Left cardiac atrium (tissue), 4 donors: ENCODE measurements at places on chromosomes 6 and 20. TPM values are rescaled to one million over a fixed set of nuclear protein-coding genes. Genes with fewer than 3 reads are reported as not detected.

Gene TRIM40
- total RNA-seq = not detected

Gene TRIM15
- total RNA-seq = not detected

Gene SGK2
- total RNA-seq = 7.9 TPM

Gene SLC24A3
- 4.1 TPM for total RNA-seq

Gene TULP1
- not detected for total RNA-seq

Gene MAS1
- total RNA-seq = not detected

GRCh38 chr6:158938220-158938619, 61.8 kb downstream of the RSPH3 start:
- DNase-seq = no peak

DNA sequence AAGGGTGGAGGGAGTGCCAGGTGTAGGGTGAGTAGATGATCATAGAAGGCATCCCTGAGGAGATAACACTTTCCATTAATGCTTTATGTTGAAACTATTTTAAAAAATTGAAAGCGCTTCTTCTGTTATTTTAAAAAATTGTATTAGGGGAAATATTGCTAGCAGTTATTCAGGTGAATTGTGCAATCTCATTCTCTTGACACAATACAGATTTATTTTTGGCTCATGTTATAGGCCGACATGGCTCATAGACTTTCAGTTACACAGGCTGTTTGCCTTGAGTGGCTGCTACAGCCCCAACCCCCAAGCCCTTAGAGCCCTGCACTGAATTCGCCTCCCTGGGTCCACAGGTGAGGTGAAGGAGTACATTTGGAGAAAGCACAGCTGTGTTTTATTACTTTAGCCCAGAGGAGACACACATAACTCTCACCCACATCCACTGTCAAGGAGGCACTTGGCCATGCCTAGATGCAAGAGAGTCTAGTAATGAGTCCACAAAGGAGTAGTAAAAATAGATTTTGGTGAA, 228.2 kb downstream of the RFPL4B start:
- DNase-seq = no peak

GRCh38 chr6:118324116-118324515, 224.0 kb upstream of the PLN start:
- DNase-seq = no peak

DNA sequence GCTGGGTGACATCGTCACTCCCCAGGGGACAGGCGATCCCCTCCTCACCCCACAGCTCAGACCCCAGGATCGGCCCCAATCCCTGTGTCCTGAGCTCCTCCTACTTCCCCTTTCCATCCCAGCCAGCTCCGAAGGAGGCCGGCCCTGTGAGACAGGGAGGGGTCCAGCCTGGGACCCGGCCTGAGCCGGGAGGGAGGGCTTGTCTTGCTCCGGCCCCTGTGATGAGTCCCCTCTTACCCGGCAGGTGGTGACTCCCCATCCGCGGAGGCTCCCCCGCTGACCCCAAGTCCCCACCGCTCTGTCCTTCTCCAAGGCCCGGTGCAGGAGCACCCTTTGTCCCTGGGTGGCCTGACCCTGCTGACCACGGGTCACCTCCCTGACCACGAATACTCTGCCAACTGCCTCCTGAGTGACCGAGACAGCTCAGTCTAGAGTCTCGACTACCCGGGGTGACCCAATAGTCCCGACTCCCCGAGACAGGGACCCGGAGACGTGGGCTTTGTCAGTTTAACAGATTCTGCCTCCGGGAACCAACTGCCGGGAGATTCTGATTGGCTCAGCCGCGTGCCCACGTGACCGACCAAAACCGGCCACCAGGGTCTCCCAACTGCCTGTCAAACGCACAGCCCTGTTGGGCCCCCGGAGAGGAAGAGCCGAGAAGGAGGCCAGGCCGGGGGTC, 187.4 kb upstream of the PROKR2 start:
- DNase-seq = peak; percentile 80

GRCh38 chr6:136795996-136796395, 3.7 kb upstream of the MAP3K5 start:
- no peak for DNase-seq

DNA sequence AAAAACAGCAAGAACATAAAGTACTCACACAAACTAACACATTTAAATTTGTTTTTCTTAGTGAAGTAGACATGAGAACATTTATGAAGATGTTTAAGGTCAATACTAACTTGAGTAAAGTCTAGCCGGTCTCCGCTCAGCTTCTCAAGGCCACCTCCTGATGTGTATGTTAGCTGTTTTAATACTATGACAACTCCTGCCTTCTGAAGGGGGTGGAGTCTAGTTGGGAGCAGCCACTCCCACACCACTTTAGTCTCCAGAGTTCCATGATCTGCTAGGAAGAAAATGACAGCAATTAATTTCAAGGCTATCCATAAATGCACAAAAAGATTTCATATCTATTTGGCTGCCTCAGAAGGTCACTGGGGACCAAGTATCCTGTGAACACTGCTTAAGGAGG, at the start of gene GSTA3:
Gene GSTA3, minus strand, starts transcription at position 168 of the 400 bp plus-strand sequence. CDS start 3,864 bp downstream, outside the sequence.
- no peak for DNase-seq

DNA sequence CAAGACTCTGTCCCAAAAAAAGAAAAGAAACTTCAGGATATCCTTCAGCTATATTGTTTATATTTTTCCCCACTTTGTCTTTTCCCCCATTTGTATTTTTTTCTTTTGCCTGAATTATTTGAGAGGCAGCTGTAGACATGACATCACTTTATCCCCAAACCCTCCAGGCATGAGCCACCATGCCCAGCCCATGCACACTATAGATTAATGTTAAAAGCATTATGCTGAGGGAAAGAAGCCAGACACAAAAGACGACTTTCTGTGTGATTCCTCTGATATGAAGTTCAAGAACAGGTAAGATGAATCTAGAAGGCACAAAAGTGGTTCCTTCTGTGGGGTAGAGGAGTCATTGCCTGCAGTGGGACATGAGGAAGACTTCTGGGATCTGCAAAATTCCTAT, 16.4 kb downstream of the CEBPB start:
- no peak for DNase-seq

DNA sequence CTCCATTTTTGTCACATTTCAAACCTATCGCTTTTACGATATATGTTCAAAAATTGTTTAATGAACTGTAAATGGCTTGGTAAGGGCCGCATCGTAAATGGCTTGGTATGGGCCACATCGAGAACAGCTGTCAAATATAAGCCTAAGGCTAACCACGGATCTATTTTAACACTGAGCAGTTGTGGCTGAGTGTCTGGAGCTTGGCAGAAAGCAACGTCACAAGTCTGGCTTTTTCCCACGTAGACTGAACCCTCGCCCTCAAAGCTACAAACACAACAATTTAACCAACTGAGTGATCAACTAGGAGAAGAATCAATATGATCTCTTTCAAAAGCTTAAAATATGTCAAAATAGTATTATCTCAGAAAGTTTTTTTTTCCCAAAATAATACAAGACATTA, 71.4 kb upstream of the PRSS16 start:
- no peak for DNase-seq

DNA sequence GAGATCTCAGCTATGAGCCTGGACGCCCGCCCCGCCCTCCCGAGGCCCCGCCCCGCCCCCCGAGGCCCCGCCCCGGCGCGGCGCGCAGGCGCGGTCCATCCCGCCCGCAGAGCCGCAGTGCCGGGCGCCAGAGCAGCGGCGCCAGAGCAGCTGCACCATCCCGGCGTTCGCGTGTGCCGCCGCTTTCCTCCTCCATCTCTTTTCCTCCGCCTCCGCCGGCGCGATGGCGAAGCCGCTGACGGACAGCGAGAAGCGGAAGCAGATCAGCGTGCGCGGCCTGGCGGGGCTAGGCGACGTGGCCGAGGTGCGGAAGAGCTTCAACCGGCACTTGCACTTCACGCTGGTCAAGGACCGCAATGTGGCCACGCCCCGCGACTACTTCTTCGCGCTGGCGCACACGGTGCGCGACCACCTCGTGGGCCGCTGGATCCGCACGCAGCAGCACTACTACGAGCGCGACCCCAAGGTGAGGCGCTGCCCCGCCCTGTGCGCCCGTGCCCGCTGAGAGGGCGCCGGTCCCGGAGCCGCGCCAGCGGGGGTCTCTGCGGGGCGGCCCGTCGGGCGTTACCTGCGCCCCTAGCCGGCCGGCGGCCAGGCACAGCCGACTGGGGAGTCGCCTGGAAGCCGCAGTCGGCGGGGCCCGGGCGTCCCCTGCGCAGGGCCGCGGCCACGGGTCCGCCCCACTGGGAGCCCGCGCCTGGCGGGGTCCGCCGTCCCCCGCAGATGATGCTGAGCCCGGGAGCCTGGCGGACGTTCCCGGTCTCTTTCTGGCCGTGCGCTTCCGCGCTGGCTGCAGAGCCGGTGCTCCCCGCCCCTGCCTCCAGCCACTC, at the start of gene PYGB:
Gene PYGB, plus strand, starts transcription at position 130 of the 830 bp plus-strand sequence. Its CDS starts 94 bp downstream, at position 224.
- DNase-seq = peak; percentile 79

DNA sequence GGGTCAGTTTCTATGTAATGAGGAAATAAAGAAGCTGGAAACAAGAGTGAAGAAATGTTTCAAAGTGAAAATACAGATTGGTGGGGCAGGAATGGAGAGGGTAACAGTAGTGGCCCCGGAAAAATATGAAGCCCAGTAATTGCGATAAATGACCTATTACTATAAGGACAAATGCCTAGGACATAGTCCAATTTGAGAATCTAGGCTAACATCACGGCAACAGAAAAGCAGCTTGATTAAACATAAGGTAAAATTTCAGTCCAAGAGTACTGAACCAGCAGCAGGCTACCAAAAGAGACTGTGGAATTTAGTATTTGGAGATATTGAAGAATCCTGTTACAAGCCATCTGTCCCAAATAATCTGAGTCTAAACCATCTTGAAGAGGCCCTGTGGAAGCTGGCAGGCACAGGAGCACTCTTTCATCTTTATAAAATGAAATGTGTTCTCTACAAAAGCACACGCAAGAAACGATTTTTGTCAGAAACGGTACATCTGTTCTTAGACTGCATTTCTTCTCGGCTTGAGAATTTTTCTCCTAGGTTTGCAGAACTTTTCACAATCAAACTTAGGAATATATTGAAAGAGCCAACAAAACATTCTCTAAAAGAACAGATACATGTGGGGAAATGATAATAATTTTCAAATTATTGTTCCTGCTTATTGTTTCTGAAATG, 49.3 kb downstream of the ELOVL5 start:
- no peak for DNase-seq

DNA sequence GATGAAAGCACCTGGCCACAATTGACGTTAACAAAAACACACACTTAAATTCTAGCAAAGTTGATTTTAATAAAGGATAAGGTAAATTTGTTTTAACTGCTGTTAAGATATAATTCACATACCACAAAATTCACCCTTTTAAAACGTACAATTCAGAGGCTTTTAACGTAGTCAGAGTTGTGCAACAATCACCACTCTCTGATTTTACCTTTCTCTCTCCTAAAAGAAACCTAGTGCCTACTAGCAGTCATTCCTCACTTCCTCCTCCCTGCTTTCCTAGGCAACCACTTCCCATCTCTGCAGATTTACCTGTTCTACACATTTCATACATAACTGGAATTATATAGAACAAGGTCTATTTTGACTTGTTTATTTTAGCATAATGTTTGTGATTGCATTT, 58.9 kb downstream of the PTPRK start:
- DNase-seq = no peak

GRCh38 chr20:12166053-12166717, 248.5 kb downstream of the BTBD3 start:
- DNase-seq = peak; percentile 74

- DNase-seq = no peak
These were observed 46.4 kb downstream of the ORC3 start for GRCh38 chr6:87636315-87636714.

DNA sequence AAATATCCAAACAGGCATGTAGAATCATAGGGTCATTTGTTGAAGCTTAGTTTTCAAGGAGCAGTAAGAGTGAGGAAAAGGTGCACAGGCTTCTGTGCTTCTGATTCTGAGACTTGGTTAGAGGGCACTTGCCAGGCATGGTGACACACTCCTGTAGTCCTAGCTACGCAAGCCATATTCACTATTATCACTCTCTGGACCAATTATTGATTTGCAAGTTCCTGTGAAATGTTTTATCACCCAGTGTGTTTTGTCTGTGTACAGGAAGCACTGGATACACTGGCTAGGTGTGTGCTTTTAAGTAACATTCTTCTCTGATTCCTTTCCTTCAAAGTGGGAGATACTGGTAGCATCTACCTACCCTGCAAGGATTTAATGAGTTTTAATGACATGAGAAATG, 76.3 kb downstream of the JARID2 start:
- DNase-seq = no peak

DNA sequence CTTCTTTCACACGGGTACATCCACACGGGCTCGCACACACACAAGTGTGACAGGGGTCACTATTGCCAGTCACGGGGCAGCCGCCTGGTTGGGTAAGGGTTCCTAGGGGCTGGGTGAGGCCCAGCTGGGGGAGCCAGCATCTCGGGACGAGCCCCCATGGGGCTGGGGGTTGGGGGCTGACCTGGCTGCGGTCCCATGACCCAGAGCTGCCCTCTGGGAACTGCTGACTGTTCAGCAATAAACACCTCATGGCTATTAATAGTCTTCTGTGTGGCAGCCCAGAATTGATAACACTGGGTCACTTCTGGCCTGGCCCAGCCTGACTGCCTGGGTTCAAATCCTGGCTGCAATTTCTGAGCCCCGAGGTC, 23.8 kb downstream of the VEGFA start:
- no peak for DNase-seq

DNA sequence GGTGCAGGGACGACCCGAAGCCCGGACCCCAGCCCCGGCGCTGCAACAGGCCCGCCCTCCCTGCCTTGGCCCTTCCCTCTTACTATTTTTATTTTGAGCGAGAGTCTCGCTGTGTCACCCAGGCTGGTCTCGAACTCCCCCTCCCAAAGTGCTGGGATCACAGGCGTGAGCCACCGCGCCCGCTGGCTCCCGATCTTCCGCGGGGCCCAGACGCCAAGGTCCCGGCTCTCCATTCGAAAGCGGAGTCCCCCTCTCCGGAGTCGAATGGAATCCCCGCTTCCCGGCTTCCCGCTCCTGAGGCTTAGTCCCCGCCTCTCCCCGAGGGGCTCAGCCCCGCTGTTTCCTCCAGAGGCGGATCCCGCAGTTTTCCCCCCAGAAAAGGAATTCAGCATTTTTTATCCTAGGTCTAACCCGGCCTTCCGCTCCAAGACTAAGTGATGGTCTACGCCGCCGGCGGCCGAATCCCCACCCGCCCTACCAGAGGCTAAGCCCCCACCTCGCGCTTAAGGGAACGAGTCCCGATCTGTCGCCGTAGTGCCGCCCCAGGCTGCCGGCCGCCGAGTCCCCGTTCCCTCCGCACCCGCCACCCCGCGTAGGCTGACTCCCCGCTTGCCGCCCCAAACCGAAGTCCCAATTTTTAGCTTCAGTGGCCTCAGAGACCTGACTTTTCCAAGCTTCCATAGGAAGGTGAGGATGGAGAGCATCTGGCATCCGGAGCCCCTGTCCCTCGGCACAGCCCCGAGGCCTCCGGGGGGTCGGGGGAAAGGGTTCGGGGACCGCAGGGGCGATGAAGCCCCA, 11.5 kb upstream of the TMC2 start:
- peak; percentile 71 for DNase-seq

GRCh38 chr6:138465007-138465645, 34.2 kb downstream of the NHSL1 start:
- DNase-seq = no peak

GRCh38 chr20:8362457-8362856, 230.4 kb downstream of the PLCB1 start:
- no peak for DNase-seq

- DNase-seq = no peak
These were observed 451.7 kb downstream of the GRIK2 start for GRCh38 chr6:101845172-101845571.
